ENCODE measurements at places on chromosomes 2 and 18.

DNA sequence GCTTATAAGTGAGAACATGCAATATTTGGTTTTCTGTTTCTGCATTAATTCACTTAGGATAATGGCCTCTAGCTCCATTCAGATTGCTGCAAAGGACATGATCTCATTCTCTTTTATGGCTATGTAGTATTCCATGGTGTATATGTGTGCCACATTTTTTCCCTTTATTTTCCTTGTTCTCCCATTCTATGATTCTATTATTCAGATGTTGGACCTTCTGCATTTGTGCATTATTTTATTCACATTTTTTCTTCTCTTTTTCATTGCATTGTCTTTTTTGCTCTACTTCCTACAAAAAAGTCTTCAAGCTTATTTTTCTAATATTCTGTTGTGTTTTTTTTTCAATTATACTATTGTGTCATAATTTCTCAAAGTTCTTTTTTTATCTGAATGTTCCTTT lies 11.1 kb upstream of the ANTXR1 start:
- DNase-seq: no peak

- DNase-seq: no peak
Observed at GRCh38 chr2:38037757-38038621, 38.0 kb downstream of the CYP1B1 start.

DNA sequence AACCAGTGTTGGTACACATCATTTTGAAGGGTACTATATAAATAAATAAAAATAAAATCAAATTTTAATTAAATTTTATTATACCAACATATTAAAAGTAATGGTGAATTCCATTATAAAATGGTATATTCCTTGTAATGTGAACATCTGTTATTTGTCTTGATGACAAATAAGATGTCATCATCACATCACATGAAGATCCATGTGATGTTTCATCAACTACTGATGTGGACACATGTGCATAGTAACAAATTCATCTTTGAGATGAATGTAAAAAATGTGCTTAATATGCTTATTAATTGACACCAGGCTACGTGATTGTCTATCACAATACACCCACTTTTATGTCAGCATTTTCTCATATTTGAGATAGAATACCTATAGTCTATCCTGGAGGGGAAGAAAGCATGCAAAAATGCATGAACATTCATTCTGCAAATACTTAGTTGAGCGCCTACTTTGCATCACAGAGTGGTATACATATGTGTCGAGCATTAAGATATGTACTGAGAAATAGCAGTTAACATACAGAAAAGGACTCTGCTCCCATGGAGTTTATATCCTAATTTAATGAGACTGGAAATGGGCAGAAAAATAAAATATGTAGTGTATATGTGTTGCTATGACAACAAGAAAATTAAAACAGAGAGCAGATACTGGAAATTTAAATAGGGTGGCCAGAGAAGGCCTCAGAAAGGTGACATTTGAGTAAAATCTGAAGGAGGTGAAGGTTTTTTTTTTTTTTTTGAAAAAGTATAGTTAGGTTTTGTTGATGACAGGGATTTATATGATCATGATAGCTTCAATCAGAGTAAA lies 281.1 kb downstream of the ARHGAP15 start:
- DNase-seq: no peak

GRCh38 chr2:216349366-216349765 lies 22.9 kb downstream of the MARCHF4 start:
- no peak for DNase-seq

- no peak for DNase-seq
Observed at GRCh38 chr2:104851291-104852089, 2.4 kb upstream of the POU3F3 start.

- DNase-seq: no peak
Observed at GRCh38 chr18:33466822-33467221, 26.3 kb upstream of the CCDC178 start.

DNA sequence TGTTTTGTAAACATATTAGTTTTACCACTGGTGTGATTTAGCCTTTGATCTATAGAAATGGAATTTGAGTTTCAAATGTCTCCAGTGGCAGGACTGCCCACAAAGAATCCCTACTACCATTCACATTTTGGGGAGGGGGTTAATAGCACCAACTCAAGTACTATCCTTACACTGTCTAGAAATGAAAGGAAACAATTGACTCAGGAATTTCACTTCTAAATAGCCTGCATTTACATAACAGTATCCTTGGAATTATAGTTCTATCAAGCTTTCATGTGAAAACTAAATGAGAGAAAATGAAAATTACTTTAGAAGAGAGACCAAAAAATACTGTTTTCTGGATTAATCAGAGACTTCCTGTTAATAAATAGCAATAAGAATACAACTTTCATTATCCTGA lies 7.5 kb upstream of the CCDC93 start:
- DNase-seq: no peak

- no peak for DNase-seq
Observed at GRCh38 chr2:62156861-62157496, 38.9 kb upstream of the B3GNT2 start.

DNA sequence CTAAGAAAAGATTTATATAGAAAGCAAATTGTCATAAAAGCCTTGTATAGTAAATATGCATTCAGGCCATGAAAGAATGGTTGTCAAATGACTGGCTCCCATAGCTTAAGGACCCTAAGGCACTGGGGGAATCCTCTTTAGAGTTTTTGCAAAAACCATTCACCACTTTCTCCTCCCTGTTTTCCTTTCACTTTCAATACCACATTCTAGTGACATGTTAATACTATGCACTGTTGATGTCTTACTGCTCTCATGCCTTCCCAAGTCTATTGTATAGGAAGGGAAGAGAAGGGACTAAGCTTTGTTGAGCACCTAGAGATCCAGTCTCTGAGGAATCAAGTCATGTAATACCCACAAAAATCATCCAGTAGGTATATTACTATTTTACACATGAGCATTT lies 383.0 kb upstream of the LRRTM1 start:
- DNase-seq: no peak

- no peak for DNase-seq
Observed at GRCh38 chr2:209933499-209934483, 68.6 kb upstream of the RPE start.

GRCh38 chr2:179612108-179612507 lies 249.3 kb downstream of the ZNF385B start:
- no peak for DNase-seq

- no peak for DNase-seq
Observed at GRCh38 chr2:236963631-236964182, 122.0 kb upstream of the COPS8 start.

DNA sequence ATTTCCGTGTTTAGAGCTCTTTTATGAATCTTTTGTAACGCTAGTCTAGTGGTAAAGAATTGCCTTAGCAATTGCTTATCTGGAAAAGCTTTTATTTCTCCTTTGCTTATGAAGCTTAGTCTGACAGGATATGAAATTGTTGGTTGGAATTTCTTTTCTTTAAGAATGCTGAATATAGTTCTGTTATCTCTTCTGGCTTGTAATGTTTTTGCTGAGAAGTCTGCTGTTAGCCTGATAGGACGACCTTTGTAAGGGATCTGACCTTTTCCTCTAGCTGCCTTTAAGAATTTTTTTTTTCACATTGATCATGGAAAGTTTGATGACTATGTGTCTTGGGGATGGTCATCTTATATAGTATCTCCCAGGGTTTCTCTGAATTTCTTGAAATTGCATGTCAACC lies 101.1 kb downstream of the TRABD2A start:
- DNase-seq: no peak

DNA sequence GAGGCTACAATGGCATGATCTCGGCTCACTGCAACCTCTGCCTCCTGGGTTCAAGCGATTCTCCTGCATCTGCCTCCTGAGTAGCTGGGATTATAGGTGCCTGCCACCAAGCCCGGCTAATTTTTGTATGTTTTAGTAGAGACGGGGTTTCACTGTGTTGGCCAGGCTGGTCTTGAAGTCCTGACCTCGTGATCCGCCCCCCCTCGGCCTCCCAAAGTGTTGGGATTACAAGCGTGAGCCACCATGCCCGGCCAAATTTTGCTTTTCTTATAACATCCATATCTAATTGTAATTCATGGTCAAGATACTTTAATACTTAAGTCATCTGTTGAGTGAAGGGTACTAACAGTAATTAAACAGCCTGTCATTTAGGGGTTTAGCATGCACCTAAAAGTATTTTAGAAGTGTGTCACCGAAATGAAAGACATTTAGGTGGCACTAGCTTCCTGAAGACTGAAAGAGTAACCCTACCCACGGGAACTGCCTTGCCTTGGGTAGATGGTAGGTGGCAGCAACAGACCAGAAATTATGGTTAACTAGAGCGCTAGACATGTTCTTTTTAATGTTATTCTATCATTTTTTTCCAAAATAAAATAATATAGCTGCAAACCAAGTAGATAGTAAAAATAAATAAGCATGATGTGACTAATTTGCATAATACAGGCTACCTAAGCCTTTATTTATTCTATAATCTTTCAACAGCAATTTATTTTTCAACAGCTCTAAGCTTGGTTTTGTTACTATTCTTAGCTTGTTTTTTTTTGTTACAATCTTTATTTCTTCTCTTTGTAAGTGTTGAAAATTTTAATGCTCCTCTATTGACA lies 8.6 kb upstream of the ACYP2 start:
- no peak for DNase-seq

DNA sequence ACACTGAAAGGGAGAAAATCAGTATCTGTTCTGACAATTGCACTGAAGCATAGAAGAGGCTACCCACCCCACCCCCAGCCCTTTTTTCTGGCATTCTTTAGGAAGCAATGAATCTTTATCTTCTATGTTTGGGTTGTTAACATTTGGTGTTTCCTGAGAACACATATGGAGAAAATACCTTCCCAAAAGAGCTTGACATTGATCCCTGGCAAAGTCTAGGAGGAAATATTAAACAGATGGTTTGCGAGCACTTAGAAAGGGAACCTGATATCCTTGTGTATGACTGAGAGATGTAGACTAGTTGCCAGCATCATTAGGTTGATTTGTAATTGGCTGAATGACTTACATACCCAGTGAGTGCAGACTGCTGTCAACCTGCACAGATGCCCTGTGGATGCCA lies 42.9 kb downstream of the DOK1 start:
- DNase-seq: no peak

DNA sequence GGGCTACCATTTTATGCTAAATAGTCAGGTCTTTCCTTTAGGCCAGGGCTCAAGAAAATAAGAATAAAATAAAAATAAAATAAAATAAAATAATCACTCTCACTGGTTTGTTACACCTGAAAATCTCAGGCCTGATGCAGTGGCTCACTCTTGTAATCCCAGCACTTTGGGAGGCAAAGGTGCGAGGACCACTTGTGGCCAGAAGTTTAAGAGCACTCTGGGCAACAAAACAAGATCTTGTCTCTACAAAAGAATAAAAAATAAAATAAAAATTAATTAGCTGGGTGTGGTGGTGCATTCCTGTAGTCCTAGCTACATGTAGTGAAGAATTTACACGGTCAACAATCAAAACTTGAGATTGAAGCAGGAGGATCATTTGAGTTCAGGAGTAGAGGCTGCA lies 159.4 kb downstream of the NRXN1 start:
- DNase-seq: no peak

- no peak for DNase-seq
Observed at GRCh38 chr18:31679791-31680432, 4.5 kb downstream of the B4GALT6 start.

DNA sequence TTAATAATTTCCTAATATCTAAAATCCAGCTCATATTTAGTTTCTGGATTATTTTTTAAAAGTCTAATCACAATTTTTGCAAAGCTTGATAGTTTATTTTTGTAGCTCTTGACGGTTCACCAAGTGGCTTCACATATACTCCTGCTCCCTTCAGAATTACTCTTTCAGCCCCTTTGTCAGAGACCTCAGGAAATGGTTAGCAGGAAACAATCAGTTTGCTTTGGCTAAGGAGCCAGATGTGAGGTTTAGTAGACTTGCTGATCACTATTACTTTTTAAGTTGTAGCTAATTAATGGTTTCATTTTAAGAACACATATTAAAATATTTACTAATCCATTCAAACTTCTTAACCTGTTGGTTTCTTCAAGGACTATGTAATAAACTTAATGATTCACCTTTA lies 2.3 kb downstream of the RBBP8 start:
- no peak for DNase-seq

GRCh38 chr2:105802587-105802986 lies 57.9 kb downstream of the NCK2 start:
- no peak for DNase-seq

DNA sequence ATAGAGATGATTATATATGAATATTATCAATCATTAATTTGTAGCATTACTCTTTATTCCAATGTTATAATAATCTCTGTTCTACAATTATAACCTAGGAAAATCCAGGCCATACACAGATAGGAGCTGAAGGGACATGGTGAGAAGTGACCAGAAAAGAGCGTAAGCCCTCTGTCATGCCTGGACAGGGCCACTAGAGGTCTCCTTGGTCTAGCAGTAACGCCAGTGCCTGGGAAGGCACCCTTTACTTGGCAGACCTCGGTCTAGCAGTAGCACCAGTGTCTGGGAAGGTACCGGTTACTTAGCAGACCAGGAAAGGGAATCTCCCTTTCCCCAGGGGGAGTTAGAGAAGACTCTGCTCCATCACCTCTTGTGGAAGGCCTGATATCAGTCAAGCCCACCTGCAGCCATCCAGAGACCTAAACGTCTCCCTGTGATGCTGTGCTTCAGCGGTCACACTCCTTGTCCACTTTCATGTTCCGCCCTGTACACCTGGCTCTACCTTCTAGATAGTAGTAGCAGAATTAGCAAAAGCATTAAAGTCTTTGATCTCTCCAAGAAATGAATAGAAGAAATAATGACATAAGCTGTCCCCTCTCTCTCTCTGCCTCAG lies 447.5 kb upstream of the FSIP2 start:
- no peak for DNase-seq

- DNase-seq: no peak
Observed at GRCh38 chr2:40488101-40488601, 36.3 kb upstream of the SLC8A1 start.

DNA sequence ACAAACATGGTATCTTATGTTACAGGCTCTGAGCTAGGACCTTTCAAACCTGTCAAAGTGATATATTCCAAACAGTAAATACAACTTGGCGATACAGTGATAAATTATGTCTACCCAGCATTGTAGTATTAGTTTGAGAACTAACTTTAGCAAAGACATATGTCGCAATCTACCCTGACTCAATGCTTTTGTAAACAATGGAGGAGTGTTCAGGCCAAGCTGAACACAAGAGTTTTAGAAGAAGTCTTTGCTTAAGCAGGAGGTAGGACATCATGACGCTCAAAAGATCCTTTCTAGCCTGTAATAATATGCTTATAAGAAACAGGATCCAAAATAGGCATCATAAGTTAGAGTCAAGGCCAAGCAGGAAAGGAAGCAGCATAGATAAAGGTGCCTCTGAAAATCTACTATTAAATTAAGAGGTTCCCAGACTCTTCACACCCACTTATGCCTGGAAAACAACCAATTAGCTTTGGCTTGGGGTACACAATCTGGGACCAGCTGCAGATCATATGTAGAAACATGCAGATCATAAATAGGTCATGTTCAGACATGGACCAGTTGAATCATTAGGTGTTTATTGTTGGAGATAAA lies 132.5 kb downstream of the CSRNP3 start:
- DNase-seq: no peak

GRCh38 chr18:36058674-36059073 lies 8.7 kb downstream of the RPRD1A start:
- DNase-seq: no peak

- no peak for DNase-seq
Observed at GRCh38 chr2:229254206-229254605, 16.9 kb downstream of the PID1 start.

GRCh38 chr2:205103699-205104098 lies 558.4 kb downstream of the PARD3B start:
- DNase-seq: no peak
